ENCODE measurements at places on chromosomes 4 and X.

GRCh38 chr4:84792366-84793301 is 173.9 kb downstream of the WDFY3 start:
- DNase-seq, result no peak

DNA sequence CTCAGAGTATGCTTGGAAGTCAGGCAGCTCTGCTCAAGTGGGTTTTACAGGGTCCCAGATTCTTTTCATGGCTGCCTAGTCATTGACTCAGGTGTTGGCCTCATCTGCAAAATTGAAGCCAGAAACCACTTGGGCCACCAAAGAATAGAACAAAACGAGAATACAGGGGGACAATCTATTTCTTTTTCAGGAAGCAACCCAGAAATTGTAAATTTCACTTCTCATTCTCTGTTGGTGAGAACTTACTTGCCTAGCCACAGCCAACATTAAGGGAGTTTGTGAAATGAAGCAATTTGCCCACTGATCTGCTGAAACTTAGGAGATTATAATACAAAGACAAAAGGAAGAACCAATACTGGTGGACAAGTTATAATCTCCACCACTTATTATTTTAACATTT is 8.6 kb upstream of the TKTL2 start:
- DNase-seq, result no peak

GRCh38 chr4:1090465-1091440 is 22.6 kb downstream of the RNF212 start:
- no peak for DNase-seq

DNA sequence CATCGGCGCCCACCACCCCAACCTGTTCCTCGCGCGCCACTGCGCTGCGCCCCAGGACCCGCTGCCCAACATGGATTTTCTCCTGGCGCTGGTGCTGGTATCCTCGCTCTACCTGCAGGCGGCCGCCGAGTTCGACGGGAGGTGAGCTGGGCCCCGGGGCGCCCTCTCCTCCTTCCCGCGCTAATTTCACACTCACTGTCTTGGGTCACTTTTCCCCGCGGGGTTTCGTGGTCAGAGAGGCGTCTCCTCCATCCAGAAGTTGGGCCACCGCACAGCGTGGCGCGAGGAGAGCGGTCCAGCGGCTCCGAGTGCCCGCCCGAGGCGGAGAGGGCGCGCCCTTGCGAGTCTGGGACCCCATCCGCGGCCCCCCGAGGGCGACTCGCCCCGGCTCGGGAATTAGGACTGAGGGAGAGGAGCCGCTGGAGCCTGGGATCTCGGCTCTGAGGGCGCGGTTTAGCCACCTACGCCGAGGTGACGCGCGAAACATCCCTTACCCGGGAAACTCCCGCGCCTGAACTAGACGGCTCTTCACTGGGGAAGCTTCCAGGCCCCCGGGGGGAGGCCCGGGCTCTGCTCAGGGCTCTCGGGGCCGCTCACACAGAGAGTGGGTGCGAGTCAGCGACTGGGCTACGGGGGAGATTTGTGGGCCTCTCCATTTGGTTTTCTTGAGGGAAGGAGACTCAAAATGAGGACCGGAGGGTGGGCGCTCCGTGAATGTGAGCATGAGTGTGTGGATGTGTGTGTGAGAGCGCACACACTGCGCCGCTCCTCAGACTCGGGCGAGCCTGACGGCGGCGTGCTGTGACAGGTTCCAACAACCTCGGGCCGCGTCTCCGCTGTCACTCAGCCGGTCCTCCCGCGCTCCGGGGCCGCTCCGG is 551 bp downstream of the NPNT start:
- DNase-seq, result no peak

- peak; percentile 86 for DNase-seq
These were observed 103.5 kb upstream of the NOCT start for GRCh38 chr4:138911909-138912703.

DNA sequence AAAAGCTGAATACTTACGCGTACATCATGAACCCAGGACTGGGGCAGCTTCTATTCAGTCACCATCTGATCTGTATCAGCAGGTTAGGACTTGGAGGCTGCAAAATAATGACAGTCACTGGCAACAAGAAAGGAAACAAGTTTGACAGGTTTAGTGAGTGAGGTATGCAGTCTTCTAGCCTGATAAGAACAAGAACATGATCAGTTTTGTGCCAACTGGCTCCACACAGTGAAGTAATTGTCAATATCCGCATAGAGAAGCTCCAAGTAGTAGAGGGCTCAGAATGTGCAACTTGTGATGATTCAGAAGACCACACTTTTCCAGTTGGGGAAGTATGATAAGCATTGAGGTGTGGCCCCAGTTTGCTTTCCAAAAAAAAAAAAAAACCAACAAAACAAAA is at the start of gene TMPRSS11F:
Gene TMPRSS11F, minus strand, starts transcription at position 77 of the 400 bp plus-strand sequence. Its CDS starts 49 bp downstream, at position 28.
- no peak for DNase-seq

DNA sequence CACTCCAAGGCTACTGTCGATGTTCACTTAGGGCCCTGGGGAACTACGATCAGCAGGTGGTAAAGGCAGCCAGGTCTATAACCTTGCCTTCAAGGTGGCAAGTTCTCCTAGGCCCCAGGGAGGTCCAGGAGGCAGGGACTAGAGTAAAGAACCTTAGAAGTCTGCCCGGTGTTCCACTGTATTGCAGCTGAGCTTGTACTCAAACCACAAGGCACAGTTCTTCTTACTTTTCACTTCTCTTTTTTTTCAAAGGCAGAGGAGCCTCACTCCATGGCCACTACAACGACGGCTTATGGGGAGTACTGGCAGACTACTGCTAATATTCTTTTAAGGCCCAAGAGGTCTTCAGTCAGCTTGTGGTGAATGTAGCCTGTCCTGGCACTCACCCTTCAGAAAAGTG is 78.8 kb upstream of the GPR174 start:
- DNase-seq, result no peak

Data from DMS79 treated with DMSO at 0.1 percent for 48 hours (cell line).